ENCODE measurements at places on chromosomes 11 and 22. TPM values are rescaled to one million over a fixed set of nuclear protein-coding genes. Genes with fewer than 3 reads are reported as not detected.

Gene BDNF
- 23.6 TPM for total RNA-seq

Gene MS4A14
- not detected for total RNA-seq

Gene KIF18A
- 33.3 TPM for total RNA-seq

Gene BAIAP2L2
- total RNA-seq = not detected

Gene SCGB1D2
- total RNA-seq = not detected

Gene TPBGL
- not detected for total RNA-seq

Gene SMIM35
- total RNA-seq = not detected

Gene OR8B8
- total RNA-seq = not detected

Gene OR10G4
- not detected for total RNA-seq

Gene CDC42BPG
- not detected for total RNA-seq

Gene GRAMD1B
- total RNA-seq = 6.8 TPM

GRCh38 chr11:92531065-92531739 is 306.6 kb downstream of the FAT3 start:
- H3K27ac ChIP-seq = no peak overlapping the region
- no peaks in the 10 kb centered on the region for H3K27me3 ChIP-seq
- no peaks in the 10 kb centered on the region for H3K4me1 ChIP-seq
- DNase-seq = no peak

GRCh38 chr22:47816121-47816862 is 1053.8 kb downstream of the TBC1D22A start:
- H3K4me3 ChIP-seq = no peak overlapping the region
- no peaks in the 10 kb centered on the region for H3K4me1 ChIP-seq
- H3K27ac ChIP-seq = no peak overlapping the region
- no peaks in the 10 kb centered on the region for H3K27me3 ChIP-seq
- DNase-seq = peak; percentile 19
- no peaks in the 10 kb centered on the region for H3K36me3 ChIP-seq

GRCh38 chr11:87444993-87445392 is 407.3 kb downstream of the TMEM135 start:
- no peaks in the 10 kb centered on the region for H3K27me3 ChIP-seq
- H3K36me3 ChIP-seq = no peaks in the 10 kb centered on the region
- no peak overlapping the region for H3K4me3 ChIP-seq
- H3K27ac ChIP-seq = peak overlapping the region; percentile 73

DNA sequence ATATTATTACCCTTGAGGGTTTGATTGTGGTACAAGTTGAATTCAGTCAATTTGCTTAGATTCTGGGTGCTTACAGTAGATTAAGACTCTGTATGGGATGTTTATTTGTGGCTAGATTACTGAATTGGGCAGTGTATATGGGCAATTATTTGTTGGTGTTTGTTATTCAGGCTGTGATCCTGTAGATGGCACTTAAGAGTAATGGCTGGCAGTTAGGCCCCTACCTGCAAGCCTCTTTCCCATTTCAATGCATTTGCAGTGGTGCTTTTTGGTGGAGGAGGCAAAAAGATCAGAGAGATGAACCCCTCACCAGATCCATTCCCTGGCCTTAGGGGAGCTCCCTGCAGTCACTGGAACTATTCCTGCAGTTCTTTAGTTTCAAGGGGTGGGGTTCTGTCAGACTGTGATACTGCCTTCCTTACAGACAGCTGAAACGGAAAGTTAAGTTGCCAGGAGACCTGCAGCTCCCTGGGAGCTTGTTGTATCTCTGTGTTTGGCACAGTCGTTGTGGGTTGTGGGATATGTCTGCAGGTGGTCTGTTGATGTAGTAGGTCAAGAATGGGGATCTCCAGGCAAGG is 199.5 kb downstream of the AASDHPPT start:
- no peaks in the 10 kb centered on the region for H3K36me3 ChIP-seq
- no peaks in the 10 kb centered on the region for H3K4me1 ChIP-seq

DNA sequence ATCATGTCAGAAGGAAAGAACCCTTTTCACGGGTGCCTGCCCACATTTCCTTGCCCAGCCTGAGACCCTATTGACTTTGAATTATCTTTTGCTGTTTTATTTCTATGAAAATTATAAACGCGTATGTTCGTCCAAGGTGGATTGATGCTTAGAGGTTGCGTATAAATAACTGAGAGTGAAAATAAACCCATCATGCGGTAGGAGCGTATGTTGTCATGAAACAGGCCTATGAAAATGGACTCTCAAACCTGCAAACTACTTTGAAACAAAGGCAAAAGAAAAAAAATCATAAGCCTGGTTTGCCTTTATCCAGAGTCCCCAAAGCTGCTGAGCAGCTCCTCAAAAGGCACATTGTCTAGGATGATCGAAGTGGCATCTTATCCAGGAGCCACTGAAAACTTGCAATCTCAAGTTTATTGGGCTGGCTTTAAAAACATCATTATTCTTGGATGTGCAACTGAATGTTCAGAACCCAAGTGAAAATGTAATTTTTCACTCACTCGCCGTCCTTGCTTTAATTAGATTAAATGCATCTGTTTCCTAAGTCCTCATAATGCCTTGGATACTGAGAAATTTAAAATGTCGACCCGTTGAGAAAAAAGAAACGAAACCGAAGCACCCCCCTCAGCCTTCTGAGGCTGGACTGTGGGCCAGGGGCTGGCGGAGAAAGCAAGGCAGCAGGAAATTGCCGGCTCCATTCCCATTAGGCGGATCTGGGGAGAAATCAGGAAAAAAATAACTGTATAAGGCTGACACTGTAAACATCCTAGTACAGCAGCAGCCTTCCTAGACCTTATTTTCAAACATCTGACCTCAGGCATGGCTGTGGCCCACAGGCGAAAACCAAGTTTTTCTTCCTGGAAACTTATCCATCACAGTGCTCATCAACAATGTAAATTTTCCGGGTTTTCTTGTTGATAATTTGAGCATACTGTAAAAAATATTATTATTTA is 82.9 kb upstream of the PPARA start:
- H3K36me3 ChIP-seq = peaks cover 18% of the 10 kb centered on the region
- peak overlapping the region; percentile 33 for H3K4me3 ChIP-seq

GRCh38 chr11:77502346-77502905 is 28.5 kb upstream of the PAK1 start:
- H3K27me3 ChIP-seq = no peaks in the 10 kb centered on the region
- H3K27ac ChIP-seq = no peak overlapping the region
- H3K4me3 ChIP-seq = no peak overlapping the region
- no peak for DNase-seq
- H3K4me1 ChIP-seq = no peaks in the 10 kb centered on the region

GRCh38 chr22:32325416-32325801 is 32.3 kb upstream of the RFPL3 start:
- DNase-seq = peak; percentile 34
- no peaks in the 10 kb centered on the region for H3K36me3 ChIP-seq
- no peaks in the 10 kb centered on the region for H3K4me1 ChIP-seq
- H3K4me3 ChIP-seq = no peak overlapping the region

DNA sequence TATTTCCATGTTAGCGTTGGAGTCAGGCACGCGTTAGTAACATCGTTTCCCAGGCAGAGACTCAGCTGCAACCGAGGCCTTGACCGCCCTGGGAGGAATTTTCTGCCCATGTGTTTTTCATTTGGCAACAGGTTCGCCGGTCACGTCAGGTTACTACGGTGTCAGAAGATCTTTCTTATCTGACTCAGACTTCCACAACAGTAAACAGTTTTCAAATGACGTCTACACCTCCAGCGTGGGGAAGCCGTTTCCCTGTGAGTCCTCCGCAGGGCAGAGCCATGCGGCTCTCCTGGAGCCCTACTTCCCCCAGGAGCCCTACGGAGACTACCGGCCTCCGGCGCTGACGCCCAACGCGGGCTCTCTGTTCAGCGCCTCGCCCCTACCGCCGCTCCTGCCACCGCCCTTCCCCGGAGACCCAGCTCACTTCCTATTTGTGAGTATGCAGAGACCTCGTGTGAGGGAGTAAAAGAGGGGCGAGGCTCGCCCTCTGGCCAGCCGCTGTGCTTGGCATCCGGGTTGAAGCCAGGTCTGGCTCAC is 14.3 kb upstream of the POU2AF3 start:
- H3K27ac ChIP-seq = no peak overlapping the region
- H3K36me3 ChIP-seq = no peaks in the 10 kb centered on the region
- H3K27me3 ChIP-seq = no peaks in the 10 kb centered on the region

DNA sequence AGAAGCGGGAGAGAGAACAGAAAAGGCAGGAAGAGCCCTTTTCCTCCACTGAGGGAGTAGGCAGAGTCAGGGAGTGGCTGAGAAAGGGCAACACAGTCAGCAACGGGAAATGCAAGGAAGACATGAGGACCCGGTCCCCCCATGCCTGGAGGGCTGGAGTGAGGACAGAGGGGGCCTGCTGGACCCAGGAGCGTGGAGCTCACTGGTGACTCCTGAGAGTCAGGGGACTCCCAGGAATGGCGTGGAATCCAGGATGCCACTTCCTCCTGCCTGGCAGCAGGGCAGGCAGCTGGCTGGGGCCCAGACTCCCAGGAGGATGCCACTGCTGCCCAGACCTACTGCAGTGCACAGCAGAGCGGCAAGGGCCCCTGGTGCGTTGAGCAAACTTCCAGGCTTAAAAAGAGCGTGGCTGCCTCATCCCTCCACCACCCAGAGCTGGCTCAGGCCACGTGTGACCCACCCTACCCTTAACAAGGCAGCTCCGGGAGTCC is 11.3 kb downstream of the C11orf21 start:
- H3K27ac ChIP-seq = no peak overlapping the region
- no peaks in the 10 kb centered on the region for H3K36me3 ChIP-seq
- DNase-seq = no peak
- H3K27me3 ChIP-seq = no peaks in the 10 kb centered on the region
- H3K4me1 ChIP-seq = peaks cover 9% of the 10 kb centered on the region

DNA sequence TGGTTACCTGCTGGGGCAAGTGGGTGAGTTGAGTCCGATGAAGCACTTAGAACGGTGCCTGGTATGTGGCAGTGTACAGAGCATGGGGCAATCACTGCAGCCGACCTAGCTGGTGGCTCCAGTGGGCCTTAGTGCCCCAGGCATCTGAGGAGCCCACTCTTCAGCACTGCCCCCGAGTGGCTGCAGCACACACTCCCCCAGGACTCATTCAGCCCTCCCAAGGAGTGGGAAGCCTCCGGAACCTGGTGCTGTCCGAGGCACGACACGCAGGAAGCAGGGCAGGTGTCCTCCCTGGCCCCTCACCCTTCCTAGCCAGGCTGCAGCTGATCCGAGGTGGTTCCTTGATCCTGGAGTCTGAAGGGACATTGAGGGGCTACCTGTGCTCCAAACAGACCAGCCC is 42.4 kb upstream of the PRODH start:
- H3K27ac ChIP-seq = no peak overlapping the region
- peaks cover 3% of the 10 kb centered on the region for H3K27me3 ChIP-seq
- no peaks in the 10 kb centered on the region for H3K36me3 ChIP-seq
- H3K4me1 ChIP-seq = no peaks in the 10 kb centered on the region
- DNase-seq = no peak

- no peaks in the 10 kb centered on the region for H3K36me3 ChIP-seq
- H3K4me3 ChIP-seq = no peak overlapping the region
These were observed 207.2 kb upstream of the CTSC start for GRCh38 chr11:88544656-88545280.

DNA sequence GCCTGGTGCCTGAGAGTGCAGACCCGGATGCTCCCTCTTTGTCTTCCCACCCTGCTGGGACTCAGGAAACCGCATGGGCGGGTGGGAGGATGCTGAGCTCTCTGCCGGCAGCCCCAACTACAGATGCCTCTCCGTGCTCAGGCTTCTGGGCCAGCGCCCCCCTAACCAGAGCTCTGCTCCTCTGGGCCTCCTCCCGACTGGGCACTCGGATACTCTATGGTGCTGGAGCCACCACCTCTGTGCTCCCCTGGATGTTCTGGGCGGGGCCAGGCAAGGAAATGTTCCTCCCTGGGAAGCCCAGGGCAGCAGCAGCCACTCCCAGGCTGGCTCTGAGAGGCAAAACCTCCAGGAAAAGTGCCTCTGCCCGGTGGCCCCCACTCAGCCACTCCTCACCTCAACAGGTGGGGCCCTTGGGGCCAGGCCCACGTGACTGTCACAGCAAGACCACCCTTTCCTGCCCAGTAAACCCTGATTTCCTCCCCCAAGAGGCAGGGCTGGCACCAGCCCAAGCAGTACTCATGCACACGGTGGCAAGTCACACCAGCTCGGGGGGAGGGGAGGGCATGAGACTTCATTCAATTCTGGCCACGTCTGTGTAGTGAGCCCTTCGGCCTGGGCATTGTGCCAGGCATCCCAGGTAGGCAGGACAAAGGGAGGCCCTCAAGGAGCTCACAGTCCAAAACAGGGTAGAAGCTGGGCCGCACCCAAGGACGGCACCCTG is 54.7 kb upstream of the TCF20 start:
- no peaks in the 10 kb centered on the region for H3K4me1 ChIP-seq
- no peak overlapping the region for H3K4me3 ChIP-seq
- no peak overlapping the region for H3K27ac ChIP-seq
- DNase-seq = no peak
- no peaks in the 10 kb centered on the region for H3K27me3 ChIP-seq

- no peaks in the 10 kb centered on the region for H3K4me1 ChIP-seq
- no peak for DNase-seq
- H3K36me3 ChIP-seq = no peaks in the 10 kb centered on the region
- H3K27ac ChIP-seq = no peak overlapping the region
These were observed 103.7 kb downstream of the VPREB1 start for GRCh38 chr22:22348127-22348814.

- no peak overlapping the region for H3K27ac ChIP-seq
- H3K4me3 ChIP-seq = no peak overlapping the region
- DNase-seq = no peak
- H3K4me1 ChIP-seq = no peaks in the 10 kb centered on the region
- H3K36me3 ChIP-seq = no peaks in the 10 kb centered on the region
These were observed 18.9 kb downstream of the PDGFD start for GRCh38 chr11:104145062-104145461.

GRCh38 chr11:133826866-133827265 is 18.4 kb downstream of the SPATA19 start:
- no peak overlapping the region for H3K27ac ChIP-seq
- no peaks in the 10 kb centered on the region for H3K27me3 ChIP-seq
- no peak overlapping the region for H3K4me3 ChIP-seq
- no peaks in the 10 kb centered on the region for H3K4me1 ChIP-seq

All from SJSA1 (cell line).